ENCODE measurements at places on chromosomes 2 and 18.

GRCh38 chr2:121074293-121074932, 210.6 kb downstream of the TFCP2L1 start:
- no peak for DNase-seq

GRCh38 chr18:49677081-49677480, 115.2 kb downstream of the LIPG start:
- DNase-seq: no peak

DNA sequence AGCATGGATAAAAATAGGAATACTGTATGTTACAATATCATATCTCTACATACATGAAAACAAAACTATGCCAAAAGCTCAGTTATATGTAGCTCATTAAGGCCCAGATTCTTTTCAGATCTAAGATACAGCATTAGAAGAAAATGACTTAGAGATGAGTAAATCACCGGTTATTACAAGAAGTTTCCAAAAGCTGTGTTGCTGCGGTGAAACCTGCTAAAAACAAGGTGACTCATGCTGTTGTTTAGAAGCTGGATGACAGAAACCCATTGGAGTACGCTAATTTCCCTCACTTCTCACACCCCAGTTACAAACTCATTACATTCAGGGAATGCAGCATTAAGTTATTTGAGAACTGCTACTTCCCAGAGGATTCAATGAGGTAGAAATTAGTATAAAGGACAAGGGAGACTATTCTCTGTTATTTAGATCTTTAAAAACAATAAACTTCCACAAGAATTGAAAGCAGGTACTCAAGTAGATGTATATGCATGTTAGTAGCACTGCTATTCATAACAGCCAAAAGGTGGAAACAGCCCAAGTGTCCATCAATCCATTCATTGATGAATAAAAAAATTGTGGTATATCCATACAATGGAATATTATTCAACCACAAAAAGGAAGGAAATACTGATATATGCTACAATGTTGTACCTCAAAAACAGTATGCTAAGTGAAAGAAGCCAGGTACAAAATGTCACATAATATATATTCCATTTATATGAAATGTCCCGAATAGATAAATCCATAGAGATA, 32.6 kb downstream of the RBKS start:
- no peak for DNase-seq

GRCh38 chr2:19868701-19869580, 32.8 kb downstream of the TTC32 start:
- no peak for DNase-seq

DNA sequence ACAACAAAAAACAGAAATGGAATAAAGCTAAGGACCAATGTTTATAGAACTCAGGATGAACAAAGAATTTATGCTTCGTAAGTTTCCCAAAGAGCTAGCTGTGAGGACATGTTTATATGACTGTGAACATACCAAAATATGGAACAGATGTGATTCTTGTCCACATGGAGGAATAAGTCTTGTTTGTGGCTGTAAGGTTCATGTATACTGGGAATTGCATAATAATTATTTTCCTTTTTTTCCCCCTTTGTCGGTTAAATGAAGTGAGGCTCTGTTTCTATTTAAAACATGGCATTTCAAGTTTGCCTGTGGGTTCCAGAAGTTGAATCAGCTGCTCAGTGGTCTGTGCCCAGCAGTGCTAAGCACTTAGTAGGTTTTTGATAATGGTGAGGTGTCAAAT, 108.1 kb downstream of the FHOD3 start:
- DNase-seq: no peak

DNA sequence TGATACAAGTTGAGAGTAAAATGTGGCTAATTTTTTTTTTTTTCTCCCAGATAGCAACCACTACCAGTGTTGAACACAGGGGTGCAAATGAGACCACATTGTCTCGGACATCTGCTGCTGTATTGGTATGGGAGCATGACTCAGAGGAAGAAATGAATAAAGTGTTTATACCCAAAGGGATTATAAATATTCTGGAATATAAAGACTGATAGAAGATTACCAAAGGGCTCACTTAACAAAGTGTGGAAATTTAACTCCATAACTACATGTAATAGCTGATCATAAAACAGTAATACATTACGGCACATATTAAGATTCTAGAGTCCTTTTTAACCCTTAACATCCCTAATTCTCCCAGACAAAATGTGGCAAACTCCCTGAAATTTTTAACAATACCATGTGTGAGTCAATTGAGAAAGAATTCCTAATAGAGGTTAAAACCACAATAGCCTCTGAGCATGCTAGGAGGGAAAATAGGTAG, 1023.0 kb upstream of the ACVR2A start:
- DNase-seq: no peak

DNA sequence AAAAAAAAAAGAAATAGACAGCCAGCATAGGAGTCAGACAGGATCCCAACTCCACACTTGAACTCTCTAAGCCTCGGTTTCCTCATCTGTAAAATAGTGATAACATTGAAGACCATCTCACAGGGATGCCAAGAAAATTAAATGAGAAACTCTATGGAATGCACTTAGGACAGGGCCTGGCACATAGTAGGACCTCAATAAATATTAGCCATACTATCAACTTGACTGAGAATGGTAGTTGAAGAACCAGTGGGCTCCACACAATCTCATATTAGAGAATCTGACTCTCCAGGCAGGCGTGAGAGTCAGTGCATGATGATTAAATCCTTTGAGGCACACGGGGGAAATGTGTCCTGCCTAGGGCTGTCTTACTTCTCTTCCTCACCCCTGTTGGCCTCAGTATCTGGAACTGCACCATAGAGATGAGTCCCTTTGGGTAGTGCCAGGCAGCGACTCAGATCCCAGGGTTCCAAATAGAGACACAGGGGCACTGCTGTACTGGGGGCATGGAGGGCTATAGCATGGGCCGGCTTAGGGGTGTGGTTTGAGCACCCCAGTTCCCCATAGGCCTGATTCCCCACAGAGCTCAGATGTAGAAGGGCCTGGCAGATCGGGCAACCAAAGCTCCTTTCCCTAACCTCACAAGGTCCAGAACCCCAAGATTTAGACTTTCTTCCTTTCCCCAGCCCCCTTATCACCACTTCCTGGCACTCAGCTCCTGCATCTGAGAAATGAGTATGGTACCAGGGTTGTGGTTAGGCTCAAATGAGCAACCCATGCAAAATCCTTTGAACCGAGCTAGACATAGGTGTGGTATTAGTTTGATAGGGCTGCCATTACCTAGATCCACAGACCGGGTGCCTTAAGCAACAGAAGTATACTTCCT, 51.3 kb upstream of the CAB39 start:
- DNase-seq: no peak

- no peak for DNase-seq
Measured at GRCh38 chr2:210480079-210480478, 3.5 kb upstream of the LANCL1 start.

DNA sequence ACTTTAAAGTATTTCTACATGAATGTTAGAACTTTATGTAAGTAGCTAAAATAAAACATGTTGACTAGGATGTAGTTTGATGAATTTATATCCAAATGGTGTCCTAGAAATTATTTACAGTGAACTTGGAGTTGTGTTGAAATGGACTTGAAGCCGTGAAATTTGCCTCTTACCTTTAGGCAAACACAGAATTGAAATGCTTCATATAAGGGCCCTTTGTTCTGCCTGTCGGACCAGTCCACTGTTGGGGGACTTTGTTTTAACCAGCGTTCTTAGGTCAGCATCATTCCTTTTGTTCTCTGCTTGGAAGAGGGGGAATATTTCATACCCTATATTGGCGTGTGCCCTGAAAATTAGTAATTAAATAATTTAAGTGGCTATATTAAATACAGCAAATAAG, 18.3 kb downstream of the RAB12 start:
- no peak for DNase-seq

DNA sequence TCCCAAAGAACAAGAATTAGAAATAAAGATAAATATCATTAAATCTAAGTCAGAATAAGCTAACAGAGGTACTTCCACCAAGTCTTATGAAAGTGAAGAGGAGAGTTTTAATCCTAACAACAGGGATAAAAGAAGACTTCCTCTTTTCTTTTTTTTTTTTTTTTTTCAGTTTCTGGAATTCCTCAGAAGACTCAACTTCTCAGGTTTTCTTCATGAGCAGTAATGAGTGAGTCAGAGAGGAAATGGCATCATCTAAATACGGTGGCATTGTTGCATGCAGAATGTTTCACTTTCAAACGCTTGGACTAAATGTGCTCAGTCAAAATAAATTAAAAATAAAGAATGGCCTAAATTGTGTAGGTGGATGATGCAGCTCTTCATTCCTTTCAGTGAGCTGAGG, 45.6 kb upstream of the ARHGAP15 start:
- no peak for DNase-seq

DNA sequence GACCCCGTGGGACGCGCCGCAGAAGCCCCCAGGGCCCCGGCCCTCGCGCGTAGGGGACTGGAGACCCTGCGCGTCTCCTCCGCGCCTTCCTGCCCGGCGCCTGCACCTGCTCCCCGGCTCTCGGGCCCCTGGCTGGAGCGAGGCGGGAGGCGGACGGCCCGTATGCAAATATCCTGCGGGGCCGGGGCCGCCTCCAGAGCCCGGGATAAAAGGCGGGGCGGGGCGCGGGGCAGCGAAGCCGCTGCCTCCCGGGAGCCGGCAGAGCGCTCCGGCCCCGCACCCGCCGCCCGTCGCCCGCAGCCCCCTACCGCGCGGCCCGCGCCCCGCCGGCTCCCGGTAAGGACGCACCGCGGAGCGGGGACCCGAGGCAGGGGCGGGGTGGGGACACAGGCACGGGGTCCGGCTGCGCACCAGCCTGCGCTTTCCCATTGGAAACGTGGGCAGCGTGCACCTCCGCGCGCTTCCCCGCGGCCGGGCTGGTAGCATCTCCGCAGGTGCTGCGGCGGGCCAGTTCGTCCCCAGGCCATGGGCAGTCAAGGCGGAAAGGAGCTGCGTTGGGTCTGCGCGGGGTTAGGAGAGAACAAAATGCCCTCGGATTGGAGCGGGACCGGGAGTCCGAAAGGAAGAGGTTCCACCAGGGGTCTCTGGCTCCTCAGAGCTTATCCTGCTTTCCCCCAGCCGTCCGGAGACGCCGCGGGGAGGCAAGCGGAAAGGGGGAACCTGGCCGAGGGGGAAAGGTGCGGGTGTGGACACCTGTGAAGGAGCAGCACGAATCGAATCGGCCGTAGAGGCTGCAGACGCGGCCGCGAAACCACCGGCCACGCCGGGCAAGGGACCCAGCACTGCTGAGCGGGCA, at the start of gene ATP6V1C2:
ATP6V1C2 (plus strand) TSS at position 235 of the 856 bp plus-strand sequence. CDS start 1,220 bp downstream, outside the sequence.
- DNase-seq: no peak

GRCh38 chr2:46336283-46336959, 39.2 kb downstream of the EPAS1 start:
- no peak for DNase-seq

- DNase-seq: no peak
Measured at GRCh38 chr2:117989854-117990438, 23.9 kb downstream of the CCDC93 start.

GRCh38 chr18:27712066-27712465, 464.9 kb downstream of the CDH2 start:
- DNase-seq: no peak

GRCh38 chr2:216594081-216594480, 39.1 kb upstream of the IGFBP2 start:
- no peak for DNase-seq

GRCh38 chr2:218290316-218291261, 1.7 kb downstream of the TMBIM1 start:
- DNase-seq: no peak

DNA sequence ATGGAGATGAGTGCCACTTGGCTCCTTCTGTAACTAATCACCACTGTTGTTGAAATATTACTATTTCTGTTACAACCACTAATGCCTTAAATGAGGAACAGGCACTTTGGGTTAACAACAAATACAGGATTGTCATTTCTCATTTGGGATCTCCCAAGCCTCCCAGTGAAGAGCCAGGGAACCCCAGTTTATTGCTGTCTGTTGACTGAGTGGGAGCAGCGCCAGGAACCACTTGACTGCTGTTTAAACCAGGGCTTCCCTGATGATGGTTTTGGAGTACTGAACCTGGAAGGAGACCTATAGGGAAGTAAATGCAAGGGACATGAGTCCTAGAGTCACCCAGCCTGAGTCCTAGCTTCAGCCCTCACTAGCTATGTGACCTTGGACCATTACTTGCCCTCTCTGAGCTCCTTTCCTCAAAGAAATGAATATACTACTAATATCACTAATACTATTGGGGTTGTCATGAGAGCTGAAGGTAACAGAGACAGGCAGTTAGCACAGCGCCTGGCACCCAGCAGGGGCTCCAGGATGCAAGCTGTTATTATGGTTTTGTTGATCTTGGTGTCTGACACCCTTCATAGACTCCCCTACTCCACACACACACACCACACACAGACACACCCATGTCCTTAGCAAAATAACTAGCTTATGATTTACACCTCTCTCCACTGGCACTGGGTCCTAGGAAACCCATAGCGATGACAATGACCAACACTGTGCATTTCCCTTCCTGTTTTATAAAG, 104.2 kb upstream of the FZD7 start:
- DNase-seq: no peak

DNA sequence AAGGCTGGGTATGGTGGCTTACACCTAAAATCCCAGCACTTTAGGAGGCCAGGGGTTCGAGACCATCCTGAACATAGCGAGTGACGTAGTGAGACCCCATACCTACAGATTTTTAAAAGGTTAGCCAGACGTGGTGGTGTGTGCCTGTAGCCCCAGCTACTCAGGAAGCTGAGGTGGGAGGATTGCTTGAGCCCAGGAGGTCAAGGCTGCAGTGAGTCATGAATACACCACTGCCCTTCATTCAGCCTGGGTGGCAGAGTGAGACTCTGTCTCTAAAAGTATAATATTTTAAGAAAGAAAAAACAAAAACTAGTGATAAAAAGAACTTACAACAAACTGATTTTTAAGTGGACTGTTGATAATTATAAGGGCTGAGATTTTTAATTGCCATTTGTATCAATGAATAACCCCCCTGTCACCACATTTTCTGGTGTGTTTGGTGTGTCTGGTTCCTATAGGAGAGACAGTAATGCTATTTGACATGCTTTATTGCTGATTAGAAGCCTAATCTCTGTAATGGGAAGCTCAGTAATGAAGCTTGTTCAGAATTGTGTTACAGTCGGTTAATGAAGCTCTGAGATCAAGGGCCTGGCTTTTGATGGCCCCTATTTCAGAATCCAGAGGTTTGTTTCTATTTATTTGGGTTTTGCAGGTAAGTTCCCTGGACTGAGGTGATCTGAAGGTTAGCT, 147.0 kb downstream of the NEDD4L start:
- DNase-seq: no peak

- no peak for DNase-seq
Measured at GRCh38 chr2:32591669-32592463, 36.0 kb upstream of the TTC27 start.

GRCh38 chr2:70943205-70943871, 7.6 kb downstream of the ATP6V1B1 start:
- no peak for DNase-seq

DNA sequence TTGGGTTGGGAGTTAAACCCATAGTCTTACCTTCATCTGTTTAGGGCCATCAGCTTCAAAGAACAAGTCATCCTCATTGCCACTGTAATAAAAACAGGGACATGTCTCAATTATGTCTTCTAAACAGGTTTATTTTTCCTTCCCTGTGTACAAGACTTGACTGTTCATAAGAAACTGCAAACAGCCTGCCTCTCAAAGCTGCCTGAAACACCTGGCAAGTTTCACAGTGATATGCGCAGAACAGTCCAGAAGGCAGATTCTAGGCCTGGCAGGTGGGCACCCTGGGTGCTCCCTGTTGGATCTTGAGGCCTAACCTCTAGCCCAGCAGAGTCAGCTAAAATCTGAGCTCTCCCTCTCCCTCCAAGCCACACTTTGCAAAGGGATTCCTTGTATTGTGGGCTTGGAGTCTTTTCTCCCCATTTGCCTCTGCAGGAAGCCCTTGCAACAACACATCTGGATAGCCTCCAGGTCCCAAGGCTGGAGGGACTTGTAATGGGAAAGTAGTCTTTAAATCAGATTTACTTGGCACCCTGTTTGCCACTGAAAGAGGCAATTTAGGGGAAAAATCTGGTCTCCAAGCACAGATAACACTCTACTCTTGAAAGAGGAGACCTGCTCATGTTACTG, 930 bp downstream of the IL1B start:
- no peak for DNase-seq
